ENCODE measurements at places on chromosomes 4 and X.

GRCh38 chr4:26782168-26782829, 78.3 kb upstream of the STIM2 start:
- DNase-seq = no peak

GRCh38 chr4:155578726-155579370, 87.8 kb upstream of the GUCY1A1 start:
- DNase-seq = no peak

- no peak for DNase-seq
Measured at GRCh38 chr4:168259096-168259495, 59.5 kb downstream of the DDX60 start.

DNA sequence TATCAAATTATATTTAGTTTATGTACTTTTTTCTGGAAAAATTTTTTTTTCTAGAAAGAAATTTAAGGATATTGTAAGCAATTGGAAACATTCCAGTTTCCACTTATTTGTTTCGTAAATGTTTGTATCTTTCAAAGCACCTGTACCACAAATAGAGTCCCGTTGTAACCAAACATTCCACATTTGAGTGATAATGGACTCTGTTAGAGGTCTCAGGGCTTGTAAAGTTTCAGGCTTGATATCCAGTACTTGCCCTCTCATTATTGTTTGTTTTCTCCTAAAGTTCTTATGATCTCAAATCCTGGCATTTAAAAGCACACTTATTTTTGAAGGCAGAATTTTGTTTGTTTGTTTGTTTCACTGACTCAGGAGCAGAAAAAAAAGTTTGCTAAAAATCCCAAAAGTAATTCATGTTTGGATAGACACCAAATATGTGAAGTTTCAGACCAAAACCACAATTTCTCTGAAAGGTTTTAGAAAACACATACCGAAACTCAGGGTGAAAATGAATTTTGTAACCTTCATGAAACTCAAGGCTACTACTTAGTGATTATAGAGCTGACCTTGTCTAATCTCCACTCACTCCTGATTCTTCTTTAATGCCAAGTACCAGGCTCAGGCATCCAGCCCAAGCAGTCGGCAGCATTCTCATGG, 5.7 kb upstream of the TMEM192 start:
- DNase-seq = no peak

DNA sequence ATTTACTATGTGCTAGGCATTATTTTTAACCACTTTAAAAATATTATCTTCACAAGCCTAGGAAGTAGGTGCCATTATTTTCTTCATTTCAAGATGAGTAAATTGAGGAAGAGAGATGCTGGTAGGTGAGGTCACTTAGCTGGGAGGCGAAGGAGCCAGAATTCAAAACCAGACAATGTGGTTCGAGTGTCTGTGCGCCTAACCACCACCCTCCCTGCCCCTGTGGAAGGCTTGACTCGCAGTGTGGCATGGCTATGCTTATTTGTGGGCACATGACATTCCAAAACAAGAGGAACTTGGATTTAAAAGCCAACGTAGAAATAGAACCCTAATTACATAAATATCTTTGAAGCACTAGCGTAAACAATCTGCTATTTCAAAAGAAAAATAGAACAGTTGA, 226.6 kb upstream of the PITX2 start:
- no peak for DNase-seq

DNA sequence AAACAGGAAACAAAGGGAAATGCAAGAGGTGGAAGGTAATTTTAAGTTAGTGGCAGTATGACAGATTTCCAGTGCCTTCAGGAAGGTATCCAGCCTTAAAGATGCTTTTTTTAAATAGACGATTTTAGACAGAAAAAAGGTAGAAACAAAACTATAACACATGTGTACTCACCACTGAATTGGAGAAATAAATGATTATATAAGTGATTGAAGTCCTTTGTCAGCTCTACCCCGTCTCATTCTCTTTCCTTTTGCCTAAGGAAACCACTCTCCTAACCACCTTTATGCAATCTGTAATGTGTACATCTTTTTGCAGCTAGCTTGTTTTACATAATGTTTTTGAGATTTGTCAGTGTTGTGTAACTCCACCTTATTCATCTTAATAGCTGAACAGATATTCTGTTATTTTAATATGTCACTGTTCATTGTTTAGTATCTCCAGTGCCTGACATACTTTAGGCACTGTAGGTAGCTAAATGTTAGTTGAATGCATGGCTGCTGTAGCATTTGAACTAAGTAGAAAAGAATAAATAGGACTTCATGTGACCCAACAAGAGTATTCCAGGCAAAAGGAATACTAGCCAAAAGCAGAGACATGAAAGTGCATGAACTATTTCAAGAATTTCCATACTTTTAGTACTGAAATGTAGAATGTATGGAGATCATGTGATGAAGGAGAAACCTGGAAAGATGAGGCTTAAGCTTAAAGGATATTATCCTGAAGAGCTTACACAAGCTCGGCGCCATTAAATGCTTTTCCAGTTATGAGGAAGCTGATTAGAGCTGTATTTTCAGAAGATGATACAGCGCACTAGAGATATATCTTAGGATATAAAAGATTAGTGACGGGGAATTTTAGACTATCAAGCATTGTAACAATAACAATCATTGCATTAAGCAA, 865 bp downstream of the FAM200B start:
- DNase-seq = no peak

DNA sequence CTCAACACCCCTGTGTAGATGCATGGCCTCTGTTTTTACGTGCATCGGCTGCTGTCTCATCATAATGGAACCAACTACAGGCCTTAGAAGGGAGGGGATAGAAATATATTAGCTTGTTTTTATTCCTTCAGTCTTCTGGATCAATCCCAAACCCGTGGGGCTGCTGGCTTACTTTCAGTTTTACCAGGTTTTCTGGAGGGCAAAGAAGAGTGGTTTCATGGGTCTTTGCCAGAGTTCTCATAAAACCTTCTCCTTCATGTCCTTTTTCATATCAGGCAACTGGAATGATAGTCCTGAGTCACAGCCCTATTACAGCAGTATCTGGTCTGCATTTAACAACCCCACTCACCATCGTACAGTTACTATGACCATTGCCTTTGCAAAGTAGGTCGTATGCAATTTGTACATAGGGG, 34.6 kb downstream of the PPP2R2C start:
- no peak for DNase-seq

- no peak for DNase-seq
Measured at GRCh38 chrX:104105330-104106262, 6.7 kb upstream of the ZCCHC18 start.

Data from inflammatory macrophage treated with lipopolysaccharide for 1 hour (primary cell).